ENCODE measurements at places on chromosomes 4 and X. TPM values are rescaled to one million over a fixed set of nuclear protein-coding genes. Genes with fewer than 3 reads are reported as not detected.

METAP1 gene
- 27.9 TPM for total RNA-seq

CXCL5 gene
- 3.8 TPM for total RNA-seq

TBC1D8B gene
- total RNA-seq: 6.0 TPM

SPATA4 gene
- not detected for total RNA-seq

NPY1R gene
- total RNA-seq: 179 TPM

LSM6 gene
- 38.0 TPM for total RNA-seq

WDFY3 gene
- total RNA-seq: 120 TPM

PPM1K gene
- total RNA-seq: 73.5 TPM
